ENCODE measurements at places on chromosomes 1 and 21. TPM values are rescaled to one million over a fixed set of nuclear protein-coding genes. Genes with fewer than 3 reads are reported as not detected.

GRCh38 chr21:45019076-45019886 lies 55.1 kb upstream of the ADARB1 start:
- no peak for DNase-seq
- H3K4me1 ChIP-seq, result peaks cover 14% of the 10 kb centered on the region
- H3K36me3 ChIP-seq, result no peaks in the 10 kb centered on the region

DNA sequence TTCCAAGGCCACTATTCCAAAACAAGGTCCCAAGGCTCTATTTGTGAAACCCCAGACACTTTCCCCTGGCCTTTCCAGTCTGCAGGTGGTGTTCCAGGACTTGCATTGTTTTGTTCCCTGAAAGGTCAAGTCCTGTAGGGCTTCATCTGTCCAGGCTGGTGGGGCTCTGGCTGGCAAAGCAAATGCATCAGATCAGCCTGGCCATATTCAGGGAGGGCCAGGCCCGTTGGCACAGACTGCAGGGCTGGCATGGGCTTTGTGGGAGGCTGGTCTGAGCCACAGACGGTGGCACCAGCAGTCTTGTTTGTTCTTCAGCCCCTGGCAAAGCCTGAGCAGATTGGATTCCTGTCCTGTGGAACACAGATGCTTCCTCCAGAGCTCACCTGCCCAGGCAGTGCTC lies 93.0 kb downstream of the SPATA46 start:
- no peaks in the 10 kb centered on the region for H3K36me3 ChIP-seq
- H3K27ac ChIP-seq, result no peak overlapping the region
- DNase-seq, result no peak

GRCh38 chr1:167629681-167630567 lies at the start of gene RCSD1:
Gene RCSD1, plus strand, starts transcription at chr1:167630232. Its CDS starts 192 bp downstream, at chr1:167630424.
- no peak for DNase-seq
- no peaks in the 10 kb centered on the region for H3K36me3 ChIP-seq
- peaks cover 18% of the 10 kb centered on the region for H3K4me1 ChIP-seq
- H3K27me3 ChIP-seq, result peaks cover 55% of the 10 kb centered on the region
- H3K27ac ChIP-seq, result no peak within 1 kb of the TSS
- H3K4me3 ChIP-seq, result peak within 1 kb of the TSS; percentile 50

DNA sequence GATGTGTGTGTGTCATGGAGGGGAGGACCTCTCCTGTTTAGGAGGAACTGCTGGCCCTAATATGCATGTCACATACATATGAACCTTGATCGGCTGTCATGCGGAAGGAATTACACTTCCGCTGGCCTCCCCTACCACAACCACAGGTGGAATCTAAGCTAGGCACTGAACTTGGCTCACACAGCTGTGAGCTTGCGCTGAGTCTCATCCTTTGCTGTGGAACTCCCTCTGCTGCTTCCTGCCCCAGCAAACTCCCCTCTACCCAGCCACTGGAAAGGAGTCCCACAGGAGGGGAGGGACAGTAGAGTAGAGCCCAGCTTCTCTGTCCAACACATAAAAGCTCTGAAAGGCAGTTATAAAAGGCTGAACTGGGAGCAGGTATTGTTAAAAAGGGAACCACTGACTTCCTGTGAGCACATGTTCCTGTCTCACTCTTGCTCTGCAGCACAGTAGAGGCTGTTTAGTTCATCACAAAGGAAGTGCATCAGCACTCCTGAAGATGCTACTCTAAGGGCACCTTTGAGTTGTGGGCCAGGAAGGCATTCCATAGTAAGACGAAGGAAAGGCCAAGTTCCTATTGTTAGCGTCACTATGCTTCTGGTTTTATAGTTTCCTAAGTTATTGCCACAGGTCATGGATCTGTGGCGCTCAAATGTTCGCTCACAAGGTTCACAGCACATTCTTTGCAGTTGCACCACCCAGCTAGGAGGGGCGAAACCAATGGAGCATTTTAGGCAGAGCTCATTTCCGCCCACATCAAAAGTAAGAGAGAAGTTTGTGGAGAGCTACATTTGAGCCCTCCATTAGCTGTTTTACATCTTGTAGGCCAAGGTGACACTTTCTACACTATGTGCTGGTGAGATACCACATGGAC lies 17.7 kb upstream of the PTPRC start:
- H3K27me3 ChIP-seq, result no peaks in the 10 kb centered on the region
- no peak for DNase-seq
- H3K27ac ChIP-seq, result no peak overlapping the region
- no peaks in the 10 kb centered on the region for H3K36me3 ChIP-seq
- H3K4me1 ChIP-seq, result 0 out of 2 replicates have a peak, but pooled peaks cover 3% of the 10 kb centered on the region
- H3K4me3 ChIP-seq, result no peak overlapping the region

DNA sequence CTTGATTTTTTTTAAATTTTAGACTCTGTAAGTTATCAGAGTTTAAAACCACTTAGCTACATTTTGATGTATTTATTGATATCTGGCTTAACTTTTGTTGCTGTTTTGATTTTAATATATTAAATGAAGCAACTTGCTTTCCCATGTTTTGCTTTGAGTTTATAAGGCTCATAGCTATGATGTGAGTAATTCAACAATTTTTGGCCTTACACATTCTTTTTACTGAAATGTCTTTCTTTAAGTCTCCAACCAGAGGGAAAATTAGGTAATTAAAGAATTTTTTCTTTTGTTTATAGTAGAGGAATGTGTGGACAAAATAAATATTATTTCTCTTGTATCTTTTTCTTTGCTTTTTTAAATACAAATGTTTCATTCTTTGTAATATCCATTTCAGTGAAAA lies 258.3 kb upstream of the ADAMTS5 start:
- H3K4me1 ChIP-seq, result no peaks in the 10 kb centered on the region
- no peak overlapping the region for H3K27ac ChIP-seq
- H3K27me3 ChIP-seq, result no peaks in the 10 kb centered on the region

DNA sequence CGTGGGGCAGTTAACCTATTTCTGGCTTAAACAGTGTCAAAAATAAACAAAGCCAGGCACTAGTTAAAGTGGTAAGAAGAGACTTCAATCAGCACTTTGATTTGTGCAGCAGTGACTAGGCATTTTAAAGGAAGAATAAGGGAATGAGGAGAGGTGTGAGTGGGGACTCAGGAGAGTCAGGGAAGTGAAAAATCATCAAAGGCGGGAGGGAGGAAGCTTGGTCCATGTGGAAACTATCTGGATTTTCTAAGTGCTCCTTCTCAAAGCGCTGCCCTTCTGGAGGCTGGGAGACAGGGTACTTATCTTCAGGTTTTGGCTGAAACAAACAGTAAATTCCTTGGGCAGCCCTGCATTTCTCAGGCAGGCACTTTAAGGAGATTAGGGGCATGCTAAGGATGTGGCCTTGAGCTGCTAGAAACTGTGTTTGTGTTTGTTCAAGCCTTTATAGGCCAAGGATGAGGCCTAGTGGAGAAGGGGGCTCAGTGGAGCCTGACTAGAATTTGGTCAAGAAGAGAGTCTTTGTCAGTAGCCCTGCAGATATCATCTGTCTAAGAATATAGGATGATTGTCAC lies 486.5 kb downstream of the SIPA1L2 start:
- 0 out of 2 replicates have a peak overlapping the region, but pooled peaks have one; percentile 37 for H3K27ac ChIP-seq
- no peak overlapping the region for H3K4me3 ChIP-seq
- peaks cover 9% of the 10 kb centered on the region for H3K4me1 ChIP-seq
- no peaks in the 10 kb centered on the region for H3K36me3 ChIP-seq

GRCh38 chr1:157288492-157288891 lies 150.3 kb upstream of the ETV3 start:
- no peak for DNase-seq
- H3K4me3 ChIP-seq, result no peak overlapping the region
- no peak overlapping the region for H3K27ac ChIP-seq
- H3K27me3 ChIP-seq, result peaks cover 74% of the 10 kb centered on the region

- H3K36me3 ChIP-seq, result no peaks in the 10 kb centered on the region
- no peak overlapping the region for H3K27ac ChIP-seq
- H3K4me1 ChIP-seq, result peaks cover 13% of the 10 kb centered on the region
- no peaks in the 10 kb centered on the region for H3K27me3 ChIP-seq
- DNase-seq, result no peak
Observed at GRCh38 chr1:230303069-230303468, 123.1 kb downstream of the PGBD5 start.

DNA sequence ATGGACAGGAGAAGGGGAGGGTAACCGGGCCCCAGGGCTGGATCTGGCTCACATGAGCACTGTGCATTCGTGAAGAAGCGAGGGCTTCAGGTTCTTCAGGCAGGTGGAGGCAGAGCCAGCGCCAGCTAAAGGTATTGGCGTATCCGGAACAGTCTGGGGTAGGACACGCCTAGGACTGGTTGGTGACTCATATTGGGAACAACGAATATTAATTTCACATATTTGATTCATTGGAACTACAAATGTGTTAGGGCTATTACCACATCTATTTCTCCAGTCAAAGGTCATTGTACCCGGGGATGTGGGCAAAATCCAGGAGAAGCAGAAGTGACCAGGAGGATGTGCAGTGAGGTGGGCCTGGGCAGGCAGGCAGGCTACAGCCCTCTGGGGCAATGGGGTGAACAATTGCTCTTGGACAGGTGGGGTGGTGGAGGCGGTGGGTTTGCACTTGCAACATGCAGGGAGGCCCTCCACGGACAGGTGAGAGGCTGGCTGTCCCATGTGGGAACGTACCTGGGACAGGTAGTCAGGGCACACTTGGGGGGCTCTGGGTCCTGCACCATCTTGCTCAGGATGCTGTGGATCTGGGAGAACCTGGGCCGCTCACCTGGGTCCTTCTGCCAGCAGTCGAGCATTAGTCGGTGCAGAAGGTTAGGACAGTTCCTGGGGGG lies 26.7 kb downstream of the CDCA8 start:
- peak; percentile 9 for DNase-seq
- H3K27ac ChIP-seq, result no peak overlapping the region
- no peaks in the 10 kb centered on the region for H3K4me1 ChIP-seq
- H3K36me3 ChIP-seq, result no peaks in the 10 kb centered on the region

DNA sequence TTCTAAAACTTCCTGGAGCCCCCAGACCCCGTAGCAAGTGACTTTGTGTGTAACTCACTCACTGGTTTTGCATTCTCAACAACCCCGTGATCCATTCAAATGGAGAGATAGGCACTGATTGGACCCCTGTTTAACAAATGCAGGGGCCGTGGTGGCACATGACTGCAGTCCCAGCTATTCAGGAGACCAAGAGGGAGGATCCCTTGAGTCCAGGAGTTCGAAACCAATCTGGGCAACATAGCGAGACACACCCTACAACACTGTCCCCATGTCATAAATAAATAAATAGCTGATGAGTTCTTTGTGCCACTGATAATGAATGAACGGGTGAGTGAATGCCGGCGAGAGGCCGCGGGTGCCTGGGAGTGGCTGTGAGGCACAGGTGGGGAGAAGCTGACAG lies 59.4 kb upstream of the PAX7 start:
- no peaks in the 10 kb centered on the region for H3K4me1 ChIP-seq
- peaks cover 15% of the 10 kb centered on the region for H3K27me3 ChIP-seq
- no peak overlapping the region for H3K4me3 ChIP-seq
- DNase-seq, result no peak
- H3K36me3 ChIP-seq, result no peaks in the 10 kb centered on the region

DNA sequence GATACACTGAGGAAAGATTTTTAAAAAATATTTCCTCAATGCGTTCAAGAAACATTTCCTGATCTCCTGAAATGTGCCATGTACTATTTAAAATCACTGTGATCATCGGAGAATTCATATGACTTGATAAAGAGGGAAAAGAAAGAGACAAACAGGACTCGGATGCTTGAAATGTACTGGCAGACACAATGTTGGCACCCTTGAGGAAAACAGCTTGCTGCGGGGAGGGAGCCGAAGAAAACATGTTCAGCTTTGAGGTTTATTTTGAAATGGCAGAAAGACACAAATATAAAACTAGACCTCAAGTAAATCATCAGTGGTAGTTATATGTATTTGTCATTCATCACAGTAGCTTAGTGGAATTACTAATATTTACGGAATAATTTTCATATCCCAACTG lies 100.9 kb upstream of the BRINP3 start:
- no peaks in the 10 kb centered on the region for H3K36me3 ChIP-seq
- no peak for DNase-seq
- H3K27me3 ChIP-seq, result peaks cover 44% of the 10 kb centered on the region
- H3K4me1 ChIP-seq, result no peaks in the 10 kb centered on the region
- no peak overlapping the region for H3K4me3 ChIP-seq
- no peak overlapping the region for H3K27ac ChIP-seq

DNA sequence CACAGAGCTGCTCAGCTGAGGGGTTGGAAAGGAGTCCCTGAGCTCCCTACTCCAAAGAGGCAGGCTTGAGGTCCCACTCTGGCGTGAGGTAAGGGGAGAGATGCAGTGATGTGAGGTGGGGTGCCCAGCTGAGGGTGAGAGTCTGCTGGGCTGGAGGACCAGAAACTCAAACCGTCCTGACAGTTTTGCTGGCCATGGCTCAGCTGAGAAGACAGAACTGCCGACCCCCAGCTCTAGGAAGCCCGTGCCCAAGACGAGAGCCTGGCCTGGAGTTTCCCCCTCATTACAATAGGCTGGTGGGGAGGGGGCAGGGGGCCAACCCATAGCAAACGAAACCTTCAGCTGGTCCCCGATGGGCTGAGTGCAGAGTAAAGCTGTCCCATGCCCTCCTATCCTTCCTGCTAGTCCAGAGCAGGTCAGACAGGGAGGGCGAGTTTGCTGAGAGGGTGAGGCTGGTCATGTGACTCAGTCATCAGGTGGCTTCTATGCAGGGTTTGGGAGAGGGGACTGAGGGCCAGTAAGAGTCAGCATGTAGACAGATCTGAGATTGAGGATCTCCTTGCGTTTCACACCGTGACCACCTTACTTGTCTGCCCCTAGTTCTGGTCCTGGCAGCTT lies 129.3 kb downstream of the PRDM2 start:
- H3K27ac ChIP-seq, result no peak overlapping the region
- no peaks in the 10 kb centered on the region for H3K27me3 ChIP-seq
- peak; percentile 43 for DNase-seq

GRCh38 chr21:44886113-44887075 lies 12.9 kb upstream of the PTTG1IP start:
- H3K4me3 ChIP-seq, result no peak overlapping the region
- no peaks in the 10 kb centered on the region for H3K36me3 ChIP-seq
- no peak overlapping the region for H3K27ac ChIP-seq
- no peak for DNase-seq
- no peaks in the 10 kb centered on the region for H3K27me3 ChIP-seq

DNA sequence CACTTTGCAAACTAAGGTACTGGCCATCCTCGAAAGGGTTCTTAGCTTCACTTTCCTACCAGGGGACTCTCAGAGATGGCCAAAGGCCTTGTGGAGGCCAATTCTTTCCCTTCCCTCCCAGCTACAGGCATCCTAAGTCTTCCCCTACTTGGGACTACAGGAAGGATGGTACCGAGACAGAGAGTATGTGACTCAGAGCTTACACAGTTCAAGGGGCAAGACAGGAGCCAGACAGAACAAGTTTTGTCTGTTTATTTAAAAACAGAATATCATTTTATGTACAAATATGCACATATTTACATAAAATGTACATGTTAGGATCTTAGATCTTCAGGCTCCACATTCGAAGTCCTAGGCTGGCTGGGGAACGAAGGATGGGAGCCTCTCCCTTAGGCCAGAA lies 1.1 kb upstream of the ARHGAP30 start:
- H3K36me3 ChIP-seq, result no peaks in the 10 kb centered on the region
- H3K27me3 ChIP-seq, result no peaks in the 10 kb centered on the region
- no peak overlapping the region for H3K4me3 ChIP-seq
- DNase-seq, result no peak
- H3K4me1 ChIP-seq, result no peaks in the 10 kb centered on the region

PDPN gene
- 0.47 TPM for total RNA-seq

OR6N1 gene
- not detected for total RNA-seq

TSPAN2 gene
- total RNA-seq, result 1.3 TPM

All from PC-3 (cell line).